T-helper 2 cell (primary cell): ENCODE measurements at places on chromosomes 13 and 19.

- no peak for DNase-seq
These were observed 1.5 kb downstream of the HS6ST3 start for GRCh38 chr13:96091164-96092117.

DNA sequence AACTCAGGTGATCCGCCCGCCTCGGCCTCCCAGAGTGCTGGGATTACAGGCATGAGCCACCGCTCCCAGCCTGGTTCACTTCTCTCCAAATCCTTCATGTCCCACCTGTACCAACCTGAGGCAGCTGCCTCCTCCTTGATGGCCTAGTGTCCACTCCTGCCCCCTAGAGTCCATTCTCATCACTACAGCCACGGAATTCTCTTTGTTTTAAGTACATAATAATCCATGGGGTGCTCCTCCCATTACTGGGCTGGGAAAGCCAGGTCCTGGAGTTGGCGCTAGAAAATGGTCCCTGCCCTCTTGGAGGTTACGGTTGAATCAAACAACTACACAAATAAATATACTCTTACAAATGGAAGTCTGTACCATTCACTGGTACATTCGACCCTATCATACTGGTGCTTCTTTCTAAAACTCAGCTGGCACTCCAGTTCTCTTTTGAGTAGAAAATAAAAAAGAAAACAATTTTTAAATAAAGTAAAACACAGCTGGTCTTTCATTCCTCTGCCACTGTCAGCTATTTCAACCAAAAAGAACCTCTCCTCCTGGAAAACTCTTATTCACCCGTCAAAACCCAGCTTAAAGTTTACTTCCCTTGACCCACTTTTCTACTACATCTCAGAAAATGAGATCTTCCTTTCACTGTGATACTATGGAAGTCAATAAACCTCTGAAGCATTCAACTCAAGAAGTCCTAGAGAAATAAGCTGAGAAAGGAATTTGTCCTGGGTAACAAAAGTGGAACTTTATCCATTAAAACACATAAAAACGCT, 22.4 kb upstream of the ARHGEF18 start:
- DNase-seq = no peak

DNA sequence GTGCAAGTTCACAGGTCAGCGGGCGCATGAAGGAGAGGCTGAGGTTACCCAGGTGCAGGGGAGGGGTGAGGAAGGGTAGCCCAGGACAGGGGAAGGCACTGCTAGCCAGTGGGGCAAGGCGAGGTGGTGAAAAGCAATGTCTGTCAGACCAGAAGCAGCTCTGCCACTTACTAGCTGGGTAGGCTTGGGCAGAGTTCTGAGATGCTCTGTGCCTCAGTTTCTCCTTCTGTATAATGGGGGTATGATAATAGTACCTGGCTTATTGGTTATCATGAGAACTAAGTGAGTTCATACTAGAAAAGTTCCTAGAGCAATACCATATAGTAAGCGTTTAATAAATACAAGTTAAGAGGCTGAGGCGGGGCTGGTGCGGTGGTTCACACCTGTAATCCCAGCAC, 14.3 kb upstream of the SCN1B start:
- no peak for DNase-seq

DNA sequence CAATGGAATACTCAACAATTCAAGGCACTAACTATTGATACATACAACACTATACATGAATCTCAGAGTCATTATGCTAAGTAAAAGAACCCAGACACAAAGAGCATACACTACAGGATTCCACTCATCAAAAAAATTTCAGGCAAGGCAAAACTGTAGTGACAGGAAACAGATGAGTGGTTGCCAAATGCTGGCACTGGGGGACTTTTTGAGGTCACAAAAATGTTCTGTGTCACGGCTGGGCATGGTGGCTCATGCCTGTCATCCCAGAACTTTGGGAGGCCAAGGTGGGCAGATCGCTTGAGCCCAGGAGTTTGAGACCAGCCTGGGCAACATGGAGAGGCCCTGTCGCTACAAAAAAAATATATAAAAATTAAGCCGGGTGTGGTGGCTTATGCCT, 129.4 kb downstream of the KL start:
- DNase-seq = no peak

- no peak for DNase-seq
These were observed 182.8 kb downstream of the RGCC start for GRCh38 chr13:41639955-41640780.

GRCh38 chr13:114058051-114058867, 74.2 kb downstream of the RASA3 start:
- DNase-seq = no peak

DNA sequence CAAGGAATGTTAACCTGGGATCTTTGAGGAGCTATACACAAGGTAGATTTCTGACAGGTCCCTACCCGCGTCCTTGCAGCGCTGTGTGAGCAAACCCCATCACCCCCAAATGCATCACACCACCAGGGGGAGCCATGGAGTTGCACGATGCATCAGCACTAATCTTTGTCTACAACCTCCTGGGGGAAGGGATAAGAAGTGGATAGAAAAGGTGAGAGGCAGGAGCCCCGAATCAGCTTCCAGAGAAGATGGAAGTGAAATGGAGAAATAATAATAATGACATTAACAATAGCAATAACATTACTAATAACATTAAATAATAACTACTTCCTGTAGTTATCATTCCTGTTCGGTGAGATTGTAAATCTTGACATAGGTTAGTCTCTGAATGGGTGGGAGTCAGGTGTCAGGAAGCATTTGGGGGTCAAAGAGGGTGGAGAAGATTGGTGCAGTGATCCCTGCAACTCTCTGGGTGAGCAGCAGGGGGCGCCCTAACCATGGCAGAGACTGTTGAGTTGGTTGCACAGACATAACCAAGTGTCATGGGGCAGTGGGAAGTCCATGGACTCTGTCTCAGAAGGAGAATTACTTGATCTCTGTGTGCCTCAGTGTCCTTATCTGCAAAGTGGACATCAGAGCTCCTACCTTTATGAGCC, 16.5 kb downstream of the SIGLEC7 start:
- DNase-seq = no peak

DNA sequence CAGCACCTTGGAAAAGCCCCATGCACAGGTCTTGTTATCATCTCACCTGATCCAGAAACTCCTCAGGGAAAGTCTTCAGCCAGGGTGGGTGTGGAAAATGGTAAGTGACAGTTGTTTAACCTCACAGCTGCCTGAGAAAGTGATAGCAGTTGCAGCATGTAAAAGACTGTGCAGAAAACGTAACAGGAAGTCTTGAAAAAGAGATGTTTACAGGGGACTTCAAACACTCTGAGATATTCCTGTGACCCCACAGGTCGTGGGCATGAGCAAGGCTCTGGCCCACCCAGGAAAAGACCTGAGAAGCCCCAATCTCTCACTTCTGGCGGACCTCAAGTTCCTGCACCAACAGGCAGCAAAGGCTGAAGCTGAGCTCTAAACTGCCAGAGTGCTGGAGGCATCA, 826.9 kb downstream of the UQCRFS1 start:
- DNase-seq = no peak

DNA sequence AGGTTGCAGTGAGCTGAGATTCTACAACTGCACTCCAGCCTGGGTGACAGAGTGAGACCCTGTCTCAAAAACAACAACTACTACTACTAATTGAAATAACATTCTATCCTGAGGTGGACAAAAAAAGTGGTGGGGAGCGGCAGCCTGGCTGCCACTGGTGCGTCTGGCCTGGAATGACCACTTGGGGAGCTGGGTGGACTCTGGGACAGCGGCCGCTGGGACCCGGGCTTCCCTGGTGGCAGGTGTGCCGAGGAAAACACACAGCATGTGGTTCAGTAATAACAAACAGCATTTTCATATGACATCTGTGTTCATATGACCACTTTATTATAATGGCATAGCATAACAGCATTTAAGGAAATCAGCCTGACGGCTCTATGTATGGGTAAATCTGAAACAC, 33.9 kb downstream of the TFDP1 start:
- DNase-seq = no peak

GRCh38 chr13:35228536-35228935, 248.0 kb downstream of the MAB21L1 start:
- DNase-seq = no peak

DNA sequence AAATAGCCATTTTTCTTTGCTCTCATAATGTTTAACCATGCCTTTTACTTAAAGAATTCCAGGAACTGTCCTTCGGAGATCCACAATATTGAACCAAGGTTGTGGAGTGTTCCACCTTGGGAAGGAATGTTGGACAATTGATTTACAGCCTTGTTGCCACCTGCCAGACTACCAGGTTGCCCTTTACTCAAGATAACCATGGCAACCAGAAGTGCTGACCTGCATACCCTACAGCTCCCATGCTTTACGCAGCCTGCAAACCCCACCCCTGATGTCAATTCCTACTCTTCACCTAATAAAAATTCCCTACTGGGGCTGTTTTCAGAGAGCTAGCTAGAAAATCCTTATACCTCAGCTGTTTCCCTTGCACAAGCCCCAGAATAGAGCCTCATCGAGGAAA, 151.0 kb upstream of the RXFP2 start:
- DNase-seq = no peak

GRCh38 chr19:38277969-38278680, 13.8 kb downstream of the SPINT2 start:
- DNase-seq = no peak

DNA sequence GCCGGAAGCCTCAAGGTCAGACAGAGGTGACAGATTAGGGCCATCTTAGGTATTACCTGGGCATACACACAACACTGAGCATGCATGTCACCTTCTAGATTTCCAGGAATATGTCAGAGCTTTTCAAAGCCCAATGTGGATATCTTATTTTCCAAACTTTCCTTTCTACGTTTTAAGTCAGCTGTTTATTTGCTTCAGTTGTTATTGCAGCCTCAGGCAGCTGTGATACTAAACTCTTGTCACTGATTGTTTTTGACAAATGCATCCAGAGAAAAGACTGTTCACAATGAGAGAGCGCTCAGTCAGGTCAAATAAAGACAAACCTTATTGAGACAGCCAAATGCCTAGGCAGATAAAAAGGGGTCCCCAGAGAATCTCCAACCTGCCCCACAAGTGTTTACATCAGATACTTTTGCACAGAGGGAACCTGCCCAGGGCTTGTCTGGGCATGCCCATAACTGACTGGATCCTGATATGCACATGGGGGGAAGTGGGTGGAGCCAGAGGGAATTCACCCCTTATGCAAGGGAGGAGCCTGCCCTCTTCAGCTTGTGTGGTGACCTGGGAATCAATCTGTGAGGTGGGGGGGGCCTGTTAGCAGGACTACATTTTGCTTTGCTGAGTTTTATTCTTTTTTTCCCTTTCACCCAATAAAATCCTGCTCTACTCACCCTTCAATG, 28.5 kb downstream of the MED4 start:
- no peak for DNase-seq

- no peak for DNase-seq
These were observed 9.7 kb downstream of the EXOC3L2 start for GRCh38 chr19:45235485-45235884.

- DNase-seq = no peak
These were observed 991 bp downstream of the OBI1 start for GRCh38 chr13:78657699-78658629.

GRCh38 chr19:49871349-49871985, 4.1 kb upstream of the PNKP start:
- no peak for DNase-seq

DNA sequence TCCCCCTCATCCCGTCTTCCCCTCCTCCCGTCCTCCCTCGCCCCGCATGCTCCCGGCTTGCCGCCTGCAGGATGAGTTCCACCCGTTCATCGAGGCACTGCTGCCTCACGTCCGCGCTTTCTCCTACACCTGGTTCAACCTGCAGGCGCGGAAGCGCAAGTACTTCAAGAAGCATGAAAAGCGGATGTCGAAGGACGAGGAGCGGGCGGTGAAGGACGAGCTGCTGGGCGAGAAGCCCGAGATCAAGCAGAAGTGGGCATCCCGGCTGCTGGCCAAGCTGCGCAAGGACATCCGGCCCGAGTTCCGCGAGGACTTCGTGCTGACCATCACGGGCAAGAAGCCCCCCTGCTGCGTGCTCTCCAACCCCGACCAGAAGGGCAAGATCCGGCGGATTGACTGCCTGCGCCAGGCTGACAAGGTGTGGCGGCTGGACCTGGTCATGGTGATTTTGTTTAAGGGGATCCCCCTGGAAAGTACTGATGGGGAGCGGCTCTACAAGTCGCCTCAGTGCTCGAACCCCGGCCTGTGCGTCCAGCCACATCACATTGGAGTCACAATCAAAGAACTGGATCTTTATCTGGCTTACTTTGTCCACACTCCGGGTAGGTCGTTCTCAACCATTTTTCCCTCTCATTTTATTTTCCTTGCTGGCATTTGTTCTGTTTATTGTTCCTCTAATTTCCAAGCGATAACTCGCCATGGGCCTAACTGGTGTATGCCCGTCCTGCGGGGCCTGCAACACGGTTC, 29.8 kb downstream of the NFIX start:
- DNase-seq = no peak

DNA sequence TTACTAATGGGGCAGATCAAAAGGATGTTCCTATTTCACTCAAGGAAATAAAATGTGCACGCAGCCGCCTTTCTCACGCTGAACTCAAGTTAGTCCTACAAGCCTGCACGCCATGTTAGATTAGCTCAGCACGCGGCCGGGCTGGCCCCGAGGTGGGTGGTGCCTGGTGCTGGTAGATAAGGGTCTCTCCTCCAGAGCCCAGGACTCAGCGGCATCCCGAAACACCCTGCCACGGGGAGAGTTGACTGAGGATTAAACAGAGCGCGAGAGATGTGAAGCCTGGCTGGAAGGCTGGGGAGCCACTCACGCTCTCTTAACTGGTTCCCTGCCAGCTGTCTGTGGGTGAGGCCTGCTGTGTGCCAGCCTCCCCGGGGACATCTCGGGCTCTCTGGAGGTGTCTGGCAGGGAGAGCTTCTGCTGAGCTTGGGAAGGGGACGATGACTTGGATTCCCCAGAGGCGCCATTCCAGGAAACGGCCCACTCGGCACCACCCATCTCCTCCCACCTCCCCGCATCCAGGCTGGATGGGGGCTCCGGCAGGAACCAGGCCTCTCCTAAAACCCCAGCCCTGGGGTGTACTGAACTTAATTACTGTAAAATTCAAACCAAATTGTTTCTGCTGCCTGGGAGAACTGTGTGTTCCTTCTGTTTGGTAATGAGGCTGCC, 122.2 kb downstream of the KDM4B start:
- DNase-seq = no peak

- no peak for DNase-seq
These were observed 3.2 kb downstream of the ZNF699 start for GRCh38 chr19:9306443-9306842.

GRCh38 chr19:15584541-15585115, 30.4 kb upstream of the CYP4F8 start:
- DNase-seq = peak; percentile 81

DNA sequence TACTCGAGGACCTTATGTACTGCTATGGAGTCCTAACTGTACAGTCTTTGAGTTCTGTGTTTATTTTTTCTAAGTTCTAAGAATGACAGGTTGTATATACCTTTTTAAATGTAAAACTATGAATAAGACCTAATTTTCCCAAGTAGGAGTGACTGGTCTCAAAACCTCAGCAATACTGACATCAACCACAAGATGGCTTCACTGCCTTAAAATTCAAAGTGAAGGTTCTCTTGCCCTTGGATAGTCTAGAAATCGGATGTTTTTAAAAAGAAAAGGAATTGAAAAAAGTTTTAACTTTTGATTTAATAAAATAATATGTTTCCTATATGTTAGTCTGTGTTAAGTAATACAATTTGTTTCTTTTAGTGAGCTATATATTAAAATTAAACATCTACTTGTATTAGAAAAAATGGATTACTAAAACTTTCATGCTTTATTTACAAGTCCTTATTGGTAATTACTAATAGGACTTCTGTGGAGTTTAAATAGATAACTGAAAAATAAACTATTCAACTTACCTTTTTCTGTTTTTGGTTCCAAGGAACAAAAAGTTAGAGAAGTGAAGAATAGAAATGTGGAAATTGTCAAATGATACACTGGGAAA, 52.0 kb downstream of the TDRD3 start:
- no peak for DNase-seq
